IMR-90 (cell line): ENCODE measurements at places on chromosomes 2 and 18.
A peak's percentile ranks its signal among the peaks of the same experiment; 100 is the strongest.

GRCh38 chr2:211391189-211391567 lies 834.8 kb downstream of the CPS1 start:
- H3K4me1 ChIP-seq: no peaks in the 10 kb centered on the region
- no peak overlapping the region for H3K4me3 ChIP-seq
- no peaks in the 10 kb centered on the region for H3K27me3 ChIP-seq

DNA sequence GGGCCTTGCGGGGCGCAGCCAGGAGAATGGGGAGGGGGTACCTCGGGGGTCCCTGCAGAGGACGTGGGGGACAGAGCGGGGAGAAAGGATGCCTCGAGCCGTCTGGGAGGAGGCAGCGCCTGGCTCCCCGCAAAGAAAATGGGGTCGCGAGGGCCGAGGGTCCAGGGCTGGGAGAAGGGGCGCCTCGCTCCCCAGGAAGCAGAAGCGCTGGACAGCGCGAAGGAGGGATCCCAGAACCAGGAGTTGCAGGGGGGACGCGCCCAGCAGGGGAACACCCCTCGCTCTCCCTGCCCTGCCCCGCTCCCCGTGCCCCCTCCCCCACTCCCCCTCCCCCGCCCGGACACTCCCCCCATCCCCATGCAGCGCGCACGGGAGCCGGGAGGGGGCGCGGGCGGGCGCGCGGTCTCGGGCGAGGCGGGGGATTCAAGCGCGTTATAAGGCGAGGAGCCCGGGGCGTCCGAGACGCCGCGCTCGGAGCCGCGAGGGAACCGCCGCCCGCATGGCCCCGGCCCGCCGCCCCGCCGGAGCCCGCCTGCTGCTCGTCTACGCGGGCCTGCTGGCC lies at the start of gene ERFE:
Gene ERFE, plus strand, starts transcription at position 462 of the 562 bp plus-strand sequence. Its CDS starts 38 bp downstream, at position 500.
- no peaks in the 10 kb centered on the region for H3K36me3 ChIP-seq
- H3K4me1 ChIP-seq: peaks cover 18% of the 10 kb centered on the region
- peaks cover 2% of the 10 kb centered on the region; the same call in 1 of the 2 replicates for H3K27me3 ChIP-seq
- no peak within 1 kb of the TSS; the same call in 1 of the 2 replicates for H3K27ac ChIP-seq
- peak; percentile 33 for DNase-seq

DNA sequence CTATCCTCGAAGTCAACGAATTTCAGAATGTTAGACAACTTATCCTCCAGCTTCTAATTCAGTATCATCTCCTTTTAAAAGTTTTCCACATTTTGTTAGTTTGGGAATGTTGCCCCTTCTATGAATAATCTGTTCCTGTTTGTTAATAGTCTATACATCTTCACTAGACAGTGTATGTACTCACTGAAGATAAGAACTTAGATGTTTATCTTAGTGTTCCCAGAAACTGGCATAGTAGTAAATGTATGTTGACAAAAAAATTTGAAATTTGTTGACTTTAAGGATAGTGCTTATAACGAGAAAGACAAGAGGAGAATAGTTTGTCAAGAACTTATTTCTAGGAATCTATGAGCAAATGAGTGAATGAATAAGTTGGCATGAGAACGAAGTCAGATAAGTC lies 162.0 kb upstream of the GULP1 start:
- no peak overlapping the region for H3K4me3 ChIP-seq
- H3K4me1 ChIP-seq: no peaks in the 10 kb centered on the region
- DNase-seq: no peak
- H3K27me3 ChIP-seq: no peaks in the 10 kb centered on the region
- no peak overlapping the region for H3K27ac ChIP-seq

DNA sequence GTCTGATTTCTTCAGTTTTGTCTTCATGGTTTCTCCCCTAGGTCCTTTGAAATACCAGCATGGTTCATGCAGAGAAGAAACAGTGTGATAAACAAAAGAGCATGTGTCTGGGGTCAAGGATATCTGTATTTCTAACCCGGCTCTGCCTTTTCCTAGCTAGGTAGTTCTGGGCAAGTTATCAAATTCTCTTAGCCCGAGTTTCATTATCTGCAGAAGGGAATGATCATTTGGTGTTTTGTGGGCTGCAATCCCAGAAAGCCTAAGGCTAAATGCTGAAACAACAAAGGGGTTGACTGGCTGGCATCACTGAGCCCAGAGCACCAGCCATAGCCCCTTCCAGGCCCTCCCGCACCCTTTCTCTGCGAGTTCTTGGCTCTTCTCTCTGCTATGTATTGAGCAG lies 51.7 kb upstream of the DAPL1 start:
- H3K4me1 ChIP-seq: no peaks in the 10 kb centered on the region
- DNase-seq: no peak
- no peak overlapping the region for H3K27ac ChIP-seq
- peaks cover 29% of the 10 kb centered on the region for H3K27me3 ChIP-seq
- H3K4me3 ChIP-seq: no peak overlapping the region
